GM13976 (cell line): ENCODE measurements at places on chromosomes 12 and 14.

DNA sequence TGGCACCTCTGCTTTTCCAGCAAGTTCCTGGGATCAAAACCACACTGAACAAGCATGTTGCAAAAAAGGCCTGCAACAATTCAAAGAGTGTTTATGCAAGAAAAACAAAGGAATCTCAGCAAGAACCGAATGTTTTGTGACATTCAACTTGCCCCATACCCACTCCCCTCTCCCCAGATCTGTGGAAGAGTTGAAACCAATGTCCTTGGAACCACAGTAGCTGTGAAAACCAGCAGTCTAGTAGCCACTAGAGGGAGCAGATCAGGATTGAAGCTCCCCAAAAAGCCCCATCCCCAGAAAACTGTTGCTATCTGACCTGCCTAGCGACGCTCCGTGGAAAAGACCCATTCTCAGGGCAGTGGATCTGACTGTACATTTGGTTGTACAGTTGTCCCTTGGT lies 27.1 kb downstream of the PRKAB1 start:
- DNase-seq = peak; percentile 32

DNA sequence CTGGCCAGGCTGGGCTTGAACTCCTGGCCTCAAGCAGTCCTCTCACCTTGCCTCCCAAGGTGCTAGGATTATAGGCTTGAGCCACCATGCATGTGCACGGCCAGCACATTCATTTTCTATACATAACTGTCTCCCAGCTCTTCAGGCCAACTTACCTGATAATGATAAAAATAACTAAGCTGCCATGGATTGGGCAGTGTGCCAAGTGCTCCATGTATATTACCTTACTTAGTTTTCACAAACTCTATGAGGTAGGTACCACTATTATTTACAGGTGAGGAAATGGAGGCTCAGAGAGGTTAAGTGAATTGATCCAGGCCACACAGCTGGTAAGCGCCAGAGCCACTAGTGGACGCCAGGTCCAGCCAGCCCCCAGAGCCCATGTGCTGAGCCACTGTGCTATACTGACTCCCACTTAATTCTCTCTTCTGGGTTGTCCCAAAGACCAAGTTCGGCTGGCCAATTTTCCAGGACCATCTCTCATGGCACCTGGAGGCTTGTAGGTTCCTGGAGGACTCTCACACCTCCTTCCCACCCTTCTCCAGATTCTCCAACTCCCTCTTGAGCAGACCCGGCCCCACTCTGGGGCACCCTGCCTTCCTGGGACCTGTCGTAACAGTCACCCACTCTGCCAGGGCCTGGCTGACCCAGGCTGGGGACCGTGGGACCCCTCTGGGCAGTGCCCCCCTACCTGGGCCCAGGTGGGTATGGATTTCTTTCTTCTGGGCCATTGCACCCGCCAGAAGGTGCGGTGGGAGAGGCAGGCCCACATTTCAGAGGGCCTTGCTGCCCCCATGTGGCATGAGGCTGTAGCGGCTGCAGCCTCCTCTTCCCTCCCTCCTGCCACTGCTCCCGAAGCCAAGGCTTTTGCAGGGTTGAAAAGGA lies 30.2 kb upstream of the CIPC start:
- DNase-seq = peak; percentile 81

- no peak for DNase-seq
Measured at GRCh38 chr12:50566066-50566465, 61.3 kb downstream of the DIP2B start.

DNA sequence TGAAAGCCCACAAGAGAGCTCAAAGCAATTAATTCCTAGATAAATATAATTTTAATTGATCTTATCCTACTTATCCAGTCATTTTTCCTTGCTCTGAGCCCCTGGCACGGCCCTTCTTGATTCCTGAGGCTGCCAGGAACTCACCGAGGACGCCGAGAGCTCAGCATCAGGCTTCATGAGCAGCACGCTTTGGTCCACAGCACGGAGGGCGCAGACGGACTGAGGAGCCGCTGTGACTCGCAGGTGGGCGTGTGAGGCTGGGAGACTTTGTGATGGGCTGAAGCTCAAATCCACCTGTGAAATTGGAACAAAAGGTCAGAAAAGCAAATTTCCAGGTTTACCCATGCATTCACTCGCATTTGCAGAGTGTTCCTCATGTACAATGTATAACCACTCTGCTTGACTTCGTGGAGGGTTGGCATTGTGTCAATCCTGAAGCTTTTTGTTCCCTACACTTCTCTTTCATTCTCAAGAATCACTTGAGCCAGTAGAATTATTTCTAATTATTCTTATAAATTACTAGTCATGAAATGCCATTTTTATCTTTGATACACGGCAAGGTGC lies 17.2 kb downstream of the A2M start:
- DNase-seq = no peak

GRCh38 chr14:104245075-104245474 lies 106.7 kb downstream of the KIF26A start:
- DNase-seq = no peak

DNA sequence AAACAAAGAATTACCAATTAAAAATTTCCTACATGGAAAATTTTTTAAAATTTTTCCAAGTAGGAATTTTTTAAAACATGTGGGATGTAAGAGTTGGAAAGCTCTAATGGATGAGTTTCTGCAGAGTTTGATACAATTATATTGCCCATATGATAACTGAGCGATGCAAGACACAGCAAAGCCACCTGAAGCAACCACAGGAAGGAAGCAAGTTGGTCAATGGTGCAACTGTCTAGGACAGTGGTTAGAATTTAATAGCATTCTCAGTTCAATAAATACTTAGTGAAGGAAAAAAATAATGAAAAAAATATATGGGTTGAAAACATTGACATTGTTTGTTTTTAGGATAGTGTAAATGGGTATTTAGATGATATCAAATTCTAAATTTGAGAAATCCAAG lies 178.6 kb upstream of the GARIN2 start:
- no peak for DNase-seq

- DNase-seq = no peak
Measured at GRCh38 chr12:132665794-132666193, 21.3 kb downstream of the POLE start.

- DNase-seq = no peak
Measured at GRCh38 chr12:14578646-14579045, 11.0 kb upstream of the PLBD1 start.

GRCh38 chr12:132275110-132275531 lies 54.3 kb downstream of the GALNT9 start:
- no peak for DNase-seq

DNA sequence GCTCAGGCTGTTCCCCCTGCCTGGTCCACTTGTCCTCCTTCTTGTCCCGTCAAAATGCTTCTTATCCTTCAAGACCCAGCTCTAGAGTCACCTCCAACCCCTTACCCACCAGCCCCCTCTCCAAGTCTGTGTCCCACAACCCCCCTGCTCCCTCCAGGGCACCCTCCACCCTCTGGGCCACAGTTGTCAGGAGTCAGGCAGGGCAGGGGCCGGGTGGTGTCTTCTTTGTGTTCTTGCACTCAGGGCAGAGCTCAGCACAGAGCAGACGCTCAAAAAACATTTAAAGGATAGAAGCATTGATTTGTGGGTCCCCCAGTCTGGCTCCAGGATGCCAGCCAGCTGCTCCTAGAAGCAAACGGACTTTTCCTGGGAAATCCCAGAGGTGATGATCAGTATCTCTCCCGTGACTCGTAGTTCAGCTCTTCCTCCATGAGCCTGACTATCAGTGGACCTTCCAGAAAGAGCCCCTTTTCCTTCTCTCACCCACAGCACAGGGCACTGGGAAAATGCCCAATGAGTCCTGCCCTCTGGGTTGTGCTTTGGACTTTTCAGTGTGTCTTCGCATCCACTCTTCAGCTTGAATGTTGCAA lies 17.2 kb upstream of the BDKRB1 start:
- no peak for DNase-seq

DNA sequence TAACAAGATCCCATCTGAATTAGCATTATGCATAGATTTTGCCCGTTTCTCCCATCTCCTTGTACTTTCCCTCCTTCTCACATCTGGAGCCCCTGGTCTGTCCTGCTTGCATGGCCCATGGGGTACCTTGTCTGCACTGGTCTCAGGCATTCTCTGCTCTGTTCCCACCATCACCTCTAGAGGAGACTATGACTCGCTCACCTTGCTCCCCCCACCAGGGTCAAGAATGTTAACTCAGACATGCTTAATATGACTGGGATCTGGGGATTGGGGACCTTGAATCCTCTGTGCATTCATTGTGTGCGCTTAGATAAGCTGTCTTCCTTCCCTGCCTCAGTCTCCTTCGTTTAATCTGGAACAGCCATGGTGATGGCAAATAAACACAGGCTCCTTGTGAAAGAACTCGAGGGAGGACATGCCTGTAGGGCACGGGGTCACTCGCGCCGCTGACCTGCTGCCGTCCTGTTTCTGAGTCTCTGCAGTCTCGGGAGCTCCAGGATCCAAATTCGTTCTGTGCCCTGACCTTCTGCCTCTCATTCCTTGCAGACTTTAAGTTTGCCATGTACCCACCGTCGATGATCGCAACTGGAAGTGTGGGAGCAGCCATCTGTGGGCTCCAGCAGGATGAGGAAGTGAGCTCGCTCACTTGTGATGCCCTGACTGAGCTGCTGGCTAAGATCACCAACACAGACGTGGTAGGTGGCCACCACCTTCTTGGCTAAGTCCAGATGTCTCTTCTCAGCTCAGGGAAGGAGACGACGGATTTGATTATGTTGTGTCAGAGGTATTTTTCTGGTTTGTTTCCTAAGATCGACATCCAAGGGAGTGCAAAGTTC lies 15.0 kb downstream of the CCND2 start:
- no peak for DNase-seq

DNA sequence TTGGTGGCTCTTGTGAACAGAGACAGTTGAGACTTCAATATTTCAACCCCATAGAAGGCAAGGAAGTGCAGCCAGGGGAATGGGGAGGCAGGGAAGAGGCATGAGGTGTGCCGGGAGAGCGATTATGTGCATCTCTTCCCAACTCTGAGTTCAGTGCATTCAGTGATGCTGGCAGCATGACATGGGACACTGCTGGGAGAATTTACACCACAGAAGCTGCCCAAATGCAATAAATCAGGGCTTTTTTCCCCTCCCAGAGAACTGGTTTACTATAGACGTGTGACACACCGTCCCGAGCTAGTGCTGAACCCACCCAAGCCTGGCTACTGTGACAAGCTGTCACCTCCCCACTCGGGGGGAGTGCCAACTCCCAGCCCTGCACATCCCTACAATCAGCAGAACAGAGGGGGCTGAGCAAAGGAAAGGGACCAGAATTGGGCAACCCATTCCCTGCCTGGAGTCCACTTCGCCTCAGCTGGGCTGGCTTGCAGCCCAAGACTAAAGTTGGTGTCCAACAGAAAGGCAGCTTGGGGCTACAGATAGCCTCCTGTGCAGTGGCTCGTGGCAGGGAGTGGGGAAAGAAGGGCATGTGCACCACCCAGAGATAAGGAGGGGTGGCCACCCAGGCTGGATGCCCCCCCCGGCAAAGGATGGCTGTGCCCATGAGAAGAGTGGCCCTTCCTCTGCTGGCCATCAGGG lies 16.7 kb downstream of the AHSA1 start:
- DNase-seq = no peak

DNA sequence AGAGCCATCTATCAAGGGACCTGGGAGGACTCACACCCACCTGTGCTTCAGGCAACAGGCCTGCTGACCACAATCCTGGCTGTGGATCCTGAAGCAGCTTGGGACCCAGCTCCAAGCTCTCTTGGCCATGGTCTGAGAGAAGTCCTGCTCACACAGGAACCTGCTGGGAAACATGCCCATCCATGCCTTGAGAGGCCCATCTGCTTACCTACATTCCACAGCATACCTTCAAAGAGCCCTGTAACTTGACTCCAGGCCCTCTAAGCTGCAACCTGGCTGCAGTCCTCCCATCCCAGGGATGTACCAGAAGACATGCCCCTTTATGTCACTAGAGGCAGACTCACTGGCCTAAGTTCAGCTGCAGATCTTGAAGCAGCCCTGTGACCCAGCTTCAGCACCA lies 61.7 kb upstream of the AMIGO2 start:
- no peak for DNase-seq

- DNase-seq = no peak
Measured at GRCh38 chr12:53966385-53967133, 6.4 kb upstream of the HOXC11 start.

DNA sequence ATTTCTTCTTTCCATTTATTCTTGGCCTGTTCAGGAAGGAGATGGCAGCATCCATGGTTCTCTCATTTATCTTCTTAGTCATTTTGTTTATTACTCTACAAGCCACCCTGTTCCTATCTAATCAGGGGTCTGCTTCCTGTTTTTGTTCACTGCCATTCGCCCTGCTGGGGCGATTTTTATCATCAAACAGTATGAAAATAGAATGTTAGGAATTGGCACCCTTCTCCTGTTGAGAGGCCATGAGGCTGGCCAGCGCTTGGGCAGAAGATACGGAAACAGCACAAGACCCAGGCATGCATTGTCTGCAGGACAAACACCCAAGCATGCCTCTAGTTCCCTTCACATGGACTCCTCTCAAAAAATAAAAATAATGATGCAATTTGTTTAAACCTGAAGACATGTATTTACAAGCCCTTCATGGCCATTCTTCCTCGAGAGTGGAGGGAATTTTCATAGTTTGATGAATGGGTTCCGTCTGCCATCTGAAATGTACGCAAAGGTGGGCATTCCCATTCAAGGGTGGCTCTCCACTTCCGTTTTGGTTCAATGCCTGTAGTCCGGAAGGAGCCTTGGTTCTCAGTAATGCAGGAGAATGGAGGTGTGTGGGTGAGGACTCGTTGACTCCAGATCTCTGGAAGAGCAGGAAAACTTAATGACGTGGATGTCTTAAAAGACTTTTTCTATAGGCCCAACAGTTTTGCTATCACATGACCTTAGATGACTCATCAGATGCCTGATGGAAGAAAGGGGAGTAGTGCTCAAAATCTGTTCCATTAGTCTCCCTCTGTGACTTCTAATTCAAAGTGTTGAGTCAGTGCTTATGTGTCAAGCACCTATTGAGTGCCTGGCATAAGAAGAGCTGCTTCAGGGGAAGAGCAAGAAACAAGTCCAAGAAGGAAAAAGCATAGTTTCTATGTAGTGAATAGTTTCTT lies 252.4 kb upstream of the TBX3 start:
- DNase-seq = no peak

DNA sequence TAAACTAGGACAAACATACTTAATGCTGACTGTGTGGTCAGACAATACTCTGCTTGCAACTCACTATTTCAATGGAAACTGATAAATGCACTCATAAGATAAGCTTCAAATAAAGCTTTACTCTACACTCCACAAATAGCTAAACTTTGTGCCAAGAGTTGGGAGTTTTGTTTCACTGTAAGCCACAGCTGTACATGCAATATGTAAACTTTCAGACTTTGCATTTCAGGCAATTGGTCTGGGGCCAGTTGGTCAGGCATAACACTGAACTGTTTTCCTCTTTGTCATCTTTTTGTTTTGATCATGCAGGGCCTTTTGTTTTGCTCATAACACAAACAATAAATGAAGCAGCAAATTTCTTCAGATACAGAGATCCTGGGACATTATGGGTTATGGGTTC lies 426.2 kb downstream of the IPO8 start:
- DNase-seq = no peak

DNA sequence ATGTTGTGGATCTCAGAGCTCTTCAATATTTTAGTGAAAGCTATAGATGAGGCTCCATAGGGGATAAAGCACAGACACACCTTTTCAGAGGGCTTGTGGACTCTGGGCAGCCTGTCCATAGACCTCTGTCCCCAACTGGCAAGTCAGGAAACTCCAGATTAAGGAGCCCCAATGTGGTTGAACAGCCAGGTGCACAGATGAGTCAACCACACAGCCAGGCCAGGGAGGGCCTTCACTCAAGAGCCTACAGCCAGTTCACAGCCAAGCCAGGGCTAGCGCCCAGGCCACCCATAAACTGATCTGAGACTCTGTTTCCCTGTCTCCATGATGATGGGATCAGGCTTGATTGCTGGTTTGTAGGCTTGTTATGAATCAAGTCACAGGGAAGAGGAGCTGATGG lies 1.0 kb upstream of the BDKRB2 start:
- DNase-seq = no peak
